Germinal center (tissue), 1 donor: ENCODE measurements at places on chromosomes 16 and 17.

DNA sequence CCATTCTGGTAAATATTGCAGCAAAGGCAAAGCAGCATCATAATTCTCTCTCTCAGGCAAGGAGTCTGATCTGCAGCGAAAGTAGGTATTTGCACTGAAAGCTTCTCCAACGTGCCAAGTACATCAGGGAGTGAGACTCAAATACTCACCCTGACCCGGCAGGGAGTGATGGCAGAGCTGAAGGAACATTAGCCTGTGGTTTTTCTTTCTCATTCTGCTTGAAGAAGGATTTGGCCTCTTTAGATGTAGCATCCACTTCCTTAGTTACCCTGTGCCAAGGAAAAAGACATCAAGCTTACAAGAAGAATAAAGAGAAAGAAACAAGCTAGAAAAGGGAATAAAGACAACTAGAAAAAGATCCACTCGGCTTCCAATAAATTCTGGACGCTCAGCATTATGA lies 38.4 kb downstream of the CFDP1 start:
- no peak for DNase-seq

DNA sequence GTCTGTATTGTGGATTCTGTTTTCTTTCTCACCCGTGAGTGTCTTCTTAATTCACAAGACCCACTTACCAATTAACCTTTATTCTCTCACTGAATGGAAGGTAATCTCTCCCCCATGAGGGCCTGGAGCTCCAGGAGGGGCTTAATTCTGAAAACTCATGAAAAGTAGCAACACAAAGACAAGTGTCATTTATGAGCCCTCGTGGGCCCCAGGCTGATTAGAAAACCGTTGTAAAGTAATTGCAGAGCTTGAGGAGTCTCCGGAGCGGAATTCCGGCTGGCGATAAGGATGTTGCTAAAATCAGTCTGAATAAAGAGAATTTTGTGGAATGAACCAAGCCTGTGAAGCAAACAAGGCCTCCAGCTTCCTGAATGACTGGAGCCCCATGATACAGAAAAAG lies 301.5 kb downstream of the HAPSTR1 start:
- DNase-seq: no peak

- DNase-seq: peak; percentile 65
Measured at GRCh38 chr17:46191322-46192188, 1.7 kb downstream of the KANSL1 start.

DNA sequence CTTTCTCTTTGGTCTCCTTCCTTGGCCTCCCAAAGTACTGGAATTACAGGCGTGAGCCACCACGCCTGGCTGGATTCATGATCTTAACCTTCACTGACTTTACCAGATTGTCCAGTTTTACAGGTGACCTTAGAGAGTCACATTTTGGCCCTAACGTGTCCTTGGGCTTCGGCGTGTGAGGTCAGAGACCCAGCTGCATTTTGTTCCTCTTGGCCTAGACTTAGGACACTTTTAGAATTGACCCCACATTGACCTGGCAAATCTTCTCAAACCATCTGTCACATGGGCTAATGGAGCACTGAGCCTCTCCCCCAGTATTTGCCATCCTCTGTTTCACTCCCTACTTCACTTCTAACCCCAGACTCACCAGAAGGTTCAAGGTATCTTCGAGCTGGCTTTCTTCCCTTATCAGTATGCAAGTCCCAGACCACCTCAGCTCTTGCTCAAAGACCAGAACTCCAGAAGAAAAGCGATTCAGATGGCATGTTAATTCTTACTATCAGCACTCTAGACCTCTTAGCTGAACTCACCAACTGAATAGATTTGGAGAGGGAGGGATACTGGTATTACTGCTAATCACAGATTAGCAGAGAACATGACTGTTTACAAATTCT lies 1.7 kb upstream of the CYTH1 start:
- no peak for DNase-seq

GRCh38 chr17:4827399-4827798 lies 5.7 kb upstream of the MINK1 start:
- no peak for DNase-seq

DNA sequence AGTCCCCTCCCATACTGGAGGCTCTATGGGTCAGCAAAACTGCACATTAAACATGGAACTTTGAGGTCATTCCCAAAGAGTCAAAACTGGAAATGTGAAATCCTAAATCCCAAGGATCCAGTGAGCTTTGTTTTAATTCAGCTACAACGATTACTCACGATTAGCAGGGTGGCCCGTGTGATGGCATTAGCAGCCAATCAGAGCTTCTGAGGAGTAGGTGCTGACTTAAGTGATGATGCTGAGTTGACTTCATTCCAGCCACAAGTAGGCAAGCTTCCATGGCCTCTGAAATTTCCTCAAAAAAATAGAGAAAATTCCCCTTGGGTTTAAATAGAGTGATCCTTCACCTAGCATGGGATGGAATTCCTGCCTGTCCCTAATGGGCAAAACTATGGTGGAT lies 28.1 kb upstream of the BEAN1 start:
- DNase-seq: no peak
